ENCODE measurements at places on chromosomes 6 and 20. TPM values are rescaled to one million over a fixed set of nuclear protein-coding genes. Genes with fewer than 3 reads are reported as not detected.

CDH26 gene
- 2.5 TPM for total RNA-seq

DNA sequence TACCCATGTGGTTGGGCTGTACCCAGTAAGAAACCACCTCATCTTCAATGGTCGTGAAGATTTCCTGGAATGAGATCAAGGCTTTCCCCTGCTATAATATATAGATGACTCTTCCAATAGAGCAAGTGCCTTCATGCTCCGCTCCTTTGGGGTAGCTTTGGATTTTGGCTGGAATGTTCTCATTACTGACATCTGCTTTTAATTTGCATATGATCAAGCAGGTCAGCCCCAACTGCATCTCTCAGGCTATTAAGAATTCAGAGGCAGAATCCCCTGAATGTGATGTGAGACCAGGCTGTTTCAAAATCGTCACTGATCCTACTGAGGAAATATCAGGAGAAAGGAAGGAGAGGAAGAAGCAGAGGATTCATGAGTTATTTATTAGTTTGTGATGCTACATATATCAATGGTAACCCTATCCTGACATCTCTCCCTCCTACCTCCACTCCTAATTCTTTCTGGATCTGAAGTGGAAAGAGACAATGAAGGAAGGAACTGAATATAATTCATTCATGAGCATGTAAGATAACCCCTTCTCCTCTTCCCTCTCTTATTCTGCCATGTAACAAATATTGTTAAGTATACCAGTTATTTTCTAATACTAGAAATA lies 47.6 kb upstream of the FUCA2 start:
- DNase-seq, result no peak

GRCh38 chr20:16828666-16829305 lies 80.6 kb downstream of the OTOR start:
- no peak for DNase-seq

DNA sequence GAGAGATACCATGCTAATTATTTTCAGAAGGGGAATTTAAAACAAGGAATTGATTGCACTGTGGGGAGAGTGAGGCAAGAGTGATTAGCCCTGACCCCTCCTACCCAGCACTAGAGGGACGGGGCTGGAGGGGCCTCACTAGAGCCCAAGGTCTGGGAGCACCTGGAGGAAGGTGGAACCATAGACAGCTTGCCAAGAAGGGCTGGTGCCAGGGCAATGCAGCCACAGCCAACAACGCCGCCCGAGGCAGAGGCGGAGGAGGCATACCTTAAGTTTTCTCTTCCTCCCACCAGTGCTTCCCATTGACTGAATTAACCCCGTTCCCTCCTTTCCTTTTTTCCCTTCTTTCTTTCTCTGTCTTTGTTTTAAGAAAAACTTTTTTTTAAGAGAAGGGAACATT lies 40.0 kb downstream of the IYD start:
- no peak for DNase-seq

GRCh38 chr6:52013035-52013434 lies 74.4 kb downstream of the PKHD1 start:
- peak; percentile 21 for DNase-seq

- DNase-seq, result no peak
Observed at GRCh38 chr6:137978252-137978896, 111.3 kb downstream of the TNFAIP3 start.

GRCh38 chr20:32751293-32751692 lies 8.0 kb upstream of the COMMD7 start:
- no peak for DNase-seq

DNA sequence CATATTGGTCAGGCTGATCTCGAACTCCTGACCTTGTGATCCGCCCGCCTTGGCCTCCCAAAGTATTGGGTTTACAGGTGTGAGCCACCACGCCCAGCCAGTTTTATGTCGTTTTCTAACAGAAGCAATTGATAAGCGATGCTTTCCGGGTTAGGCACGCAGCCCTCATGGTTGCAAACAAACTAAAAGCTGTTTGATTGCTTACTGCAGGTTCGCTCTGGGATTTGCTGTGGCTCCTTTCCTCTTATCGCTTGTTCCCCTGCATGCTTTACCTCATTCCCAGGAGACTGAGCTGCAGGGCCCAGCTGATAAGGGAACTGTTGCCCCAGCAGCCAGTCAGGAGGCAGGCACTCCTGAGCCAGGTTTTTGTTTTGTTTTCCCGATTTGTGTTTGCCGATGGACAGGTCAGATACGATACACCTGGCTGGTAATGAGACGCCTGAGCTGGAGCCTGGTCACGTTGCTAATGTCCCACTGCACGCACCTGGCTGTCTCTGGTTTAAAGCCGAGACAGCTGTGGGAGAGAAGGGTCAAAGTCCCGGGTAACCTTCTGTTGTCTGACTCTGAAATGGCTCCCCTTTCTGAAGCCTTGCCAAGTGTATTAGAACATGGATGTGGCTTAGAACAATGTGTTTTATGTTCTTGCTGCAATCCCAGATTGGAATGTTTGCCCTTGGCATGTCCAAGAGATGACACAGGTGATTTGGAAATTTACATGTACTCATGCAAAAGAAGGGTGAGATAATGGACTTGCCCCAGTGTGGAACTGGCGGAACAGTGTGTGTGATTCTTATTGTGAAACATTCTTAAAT lies 19.9 kb downstream of the DSP start:
- no peak for DNase-seq
